ENCODE measurements at places on chromosomes 7 and 10.

- H3K36me3 ChIP-seq: no peaks in the 10 kb centered on the region
- DNase-seq: no peak
- H3K4me3 ChIP-seq: no peak overlapping the region
- no peaks in the 10 kb centered on the region for H3K4me1 ChIP-seq
- H3K27ac ChIP-seq: no peak overlapping the region
- no peaks in the 10 kb centered on the region for H3K27me3 ChIP-seq
Measured at GRCh38 chr7:6164491-6164890, 107.9 kb downstream of the CYTH3 start.

DNA sequence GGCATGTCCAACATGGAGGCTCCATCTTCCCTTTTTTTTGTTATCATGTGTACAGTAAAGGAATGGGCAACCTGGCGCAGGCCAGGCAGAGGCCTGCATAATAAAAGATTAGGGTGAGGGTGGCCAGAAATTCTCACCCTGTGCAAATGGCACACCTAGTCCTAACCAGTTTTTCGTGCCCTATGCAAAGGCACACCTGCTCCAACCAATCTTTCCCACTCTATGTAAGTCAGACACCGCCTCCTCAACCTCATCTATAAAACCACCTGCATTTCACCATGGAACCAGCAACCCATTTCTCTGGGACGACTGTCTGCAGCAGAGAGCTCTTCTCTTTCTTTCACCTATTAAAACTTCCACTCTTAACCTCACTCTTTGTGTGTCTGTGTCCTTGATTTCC lies 16.1 kb downstream of the TBATA start:
- no peak overlapping the region for H3K27ac ChIP-seq
- H3K4me1 ChIP-seq: no peaks in the 10 kb centered on the region
- H3K36me3 ChIP-seq: no peaks in the 10 kb centered on the region
- H3K4me3 ChIP-seq: no peak overlapping the region
- DNase-seq: no peak

GRCh38 chr10:5885619-5886018 lies 4.1 kb downstream of the ANKRD16 start:
- no peak overlapping the region for H3K4me3 ChIP-seq
- no peak overlapping the region for H3K27ac ChIP-seq
- no peak for DNase-seq
- H3K27me3 ChIP-seq: no peaks in the 10 kb centered on the region
- peaks cover 5% of the 10 kb centered on the region for H3K4me1 ChIP-seq
- H3K36me3 ChIP-seq: no peaks in the 10 kb centered on the region

DNA sequence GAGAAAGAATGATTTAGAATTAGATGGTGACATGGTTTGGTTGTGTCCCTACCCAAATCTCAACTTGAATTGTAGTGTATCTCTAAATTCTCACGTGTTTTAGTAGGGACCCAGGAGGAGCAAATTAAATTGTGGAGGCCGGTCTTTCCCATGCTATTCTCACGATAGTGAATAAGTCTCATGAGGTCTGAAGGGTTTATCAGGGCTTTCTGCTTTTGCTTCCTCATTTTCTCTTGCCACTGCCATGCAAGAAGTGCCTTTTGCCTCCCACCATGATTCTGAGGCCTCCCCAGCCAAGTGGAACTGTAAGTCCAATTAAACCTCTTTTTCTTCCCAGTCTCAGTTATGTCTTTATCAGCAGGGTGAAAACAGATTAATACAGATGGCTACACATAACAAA lies 167.4 kb upstream of the SVIL start:
- DNase-seq: no peak
- H3K36me3 ChIP-seq: no peaks in the 10 kb centered on the region
- peaks cover 2% of the 10 kb centered on the region for H3K4me1 ChIP-seq
- no peaks in the 10 kb centered on the region for H3K27me3 ChIP-seq

DNA sequence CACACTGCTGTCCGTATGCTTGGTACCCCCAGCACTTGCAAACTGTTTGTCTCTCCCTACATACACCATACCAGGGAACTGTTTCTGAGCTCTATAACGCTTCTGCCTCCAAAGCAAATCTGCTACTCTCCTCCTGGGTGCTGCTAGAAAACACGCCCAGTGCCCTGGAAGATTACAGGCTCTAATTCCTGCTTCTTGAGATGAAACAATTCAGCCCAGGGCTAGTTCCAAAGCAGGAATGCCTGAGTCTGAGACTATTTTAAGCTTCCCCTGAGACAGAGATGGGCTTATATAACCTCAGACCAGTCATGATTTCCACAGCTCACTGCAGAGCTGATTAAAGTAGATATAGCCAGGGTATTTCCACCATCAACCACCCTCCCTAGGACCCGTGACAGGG lies 327.1 kb downstream of the GPR158 start:
- no peak overlapping the region for H3K27ac ChIP-seq
- H3K27me3 ChIP-seq: no peaks in the 10 kb centered on the region
- H3K4me1 ChIP-seq: no peaks in the 10 kb centered on the region
- H3K36me3 ChIP-seq: no peaks in the 10 kb centered on the region
- DNase-seq: no peak

GRCh38 chr7:49852619-49853462 lies 79.4 kb downstream of the VWC2 start:
- H3K36me3 ChIP-seq: no peaks in the 10 kb centered on the region
- no peak overlapping the region for H3K27ac ChIP-seq
- no peaks in the 10 kb centered on the region for H3K27me3 ChIP-seq

GRCh38 chr10:11095374-11095801 lies 77.7 kb downstream of the CELF2 start:
- H3K27ac ChIP-seq: no peak overlapping the region
- no peak for DNase-seq
- H3K4me1 ChIP-seq: no peaks in the 10 kb centered on the region

DNA sequence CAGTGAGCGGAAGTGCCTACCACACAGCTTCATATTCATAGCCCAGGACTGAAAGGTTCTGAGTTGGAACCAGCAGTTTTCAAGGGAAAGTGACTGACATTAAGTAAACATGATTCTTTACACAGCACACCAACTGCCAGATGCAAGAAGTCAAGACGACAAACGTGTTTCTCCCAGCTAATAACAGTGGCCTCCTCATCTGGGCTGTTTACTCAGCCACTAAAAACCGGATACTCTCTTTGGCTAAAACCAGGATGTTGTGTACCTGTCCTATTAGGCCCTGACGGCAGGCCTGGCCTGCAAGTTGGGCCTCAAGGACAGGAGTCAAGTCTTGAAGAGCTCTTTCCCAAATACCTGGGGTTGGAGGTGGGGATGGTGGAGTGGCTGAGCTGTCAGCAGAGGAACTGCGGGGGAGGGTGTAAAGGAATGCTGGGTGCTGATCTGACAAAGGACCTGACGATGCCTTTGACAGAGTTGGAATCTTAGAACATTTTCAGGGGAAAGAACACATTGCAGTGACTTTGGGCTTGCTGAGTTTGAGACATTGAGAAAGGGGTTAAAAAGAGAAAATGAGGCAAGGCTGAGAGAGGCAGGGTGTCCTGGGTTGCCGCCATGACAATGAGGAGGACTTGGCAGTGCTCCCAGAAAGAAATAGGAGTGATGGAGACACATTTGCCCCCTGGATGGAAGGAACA lies 57.7 kb downstream of the STEAP1B start:
- H3K27me3 ChIP-seq: no peaks in the 10 kb centered on the region
- no peak overlapping the region for H3K27ac ChIP-seq
- no peak for DNase-seq
- no peak overlapping the region for H3K4me3 ChIP-seq
- no peaks in the 10 kb centered on the region for H3K36me3 ChIP-seq

GRCh38 chr10:75452997-75453396 lies 21.6 kb downstream of the LRMDA start:
- no peak for DNase-seq
- no peaks in the 10 kb centered on the region for H3K4me1 ChIP-seq
- no peak overlapping the region for H3K4me3 ChIP-seq

DNA sequence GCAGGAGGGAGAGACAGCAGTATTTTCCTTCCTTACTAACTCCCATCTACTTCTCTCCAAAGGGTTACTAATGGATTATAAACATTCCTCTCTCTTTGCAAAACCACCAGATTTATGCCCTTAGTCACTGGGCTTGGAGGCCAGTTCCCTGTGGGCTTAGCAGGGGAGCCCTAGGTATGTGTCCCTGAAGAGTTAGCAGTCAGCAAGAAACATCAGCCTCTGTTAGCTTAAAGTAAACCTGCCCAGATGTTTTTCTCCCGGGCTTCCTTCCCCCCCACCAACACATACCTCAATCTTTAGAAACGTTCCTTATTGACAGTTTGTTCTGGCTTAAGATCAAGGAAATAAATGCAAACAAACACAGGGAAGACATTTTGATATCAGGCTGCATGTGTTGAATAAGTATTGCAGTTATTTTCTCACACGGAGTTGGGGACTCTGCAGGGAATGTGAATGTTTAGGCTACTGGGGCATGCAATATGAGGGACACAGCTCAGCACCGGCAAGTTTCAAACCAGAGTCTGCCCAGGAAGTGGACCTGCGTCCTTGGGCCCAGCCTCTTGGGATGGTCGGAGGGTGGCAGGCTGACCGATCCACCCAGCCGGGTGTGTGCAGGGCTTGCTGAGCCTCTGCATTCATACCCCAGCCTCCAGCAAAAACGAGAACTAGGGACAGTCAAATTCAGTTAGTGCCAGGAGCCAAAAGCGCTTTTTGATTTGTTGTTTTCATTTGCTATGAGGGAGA lies 252.0 kb upstream of the GRB10 start:
- no peaks in the 10 kb centered on the region for H3K36me3 ChIP-seq
- no peak overlapping the region for H3K4me3 ChIP-seq
- no peak for DNase-seq
- H3K27ac ChIP-seq: no peak overlapping the region
- peaks cover 7% of the 10 kb centered on the region for H3K4me1 ChIP-seq

DNA sequence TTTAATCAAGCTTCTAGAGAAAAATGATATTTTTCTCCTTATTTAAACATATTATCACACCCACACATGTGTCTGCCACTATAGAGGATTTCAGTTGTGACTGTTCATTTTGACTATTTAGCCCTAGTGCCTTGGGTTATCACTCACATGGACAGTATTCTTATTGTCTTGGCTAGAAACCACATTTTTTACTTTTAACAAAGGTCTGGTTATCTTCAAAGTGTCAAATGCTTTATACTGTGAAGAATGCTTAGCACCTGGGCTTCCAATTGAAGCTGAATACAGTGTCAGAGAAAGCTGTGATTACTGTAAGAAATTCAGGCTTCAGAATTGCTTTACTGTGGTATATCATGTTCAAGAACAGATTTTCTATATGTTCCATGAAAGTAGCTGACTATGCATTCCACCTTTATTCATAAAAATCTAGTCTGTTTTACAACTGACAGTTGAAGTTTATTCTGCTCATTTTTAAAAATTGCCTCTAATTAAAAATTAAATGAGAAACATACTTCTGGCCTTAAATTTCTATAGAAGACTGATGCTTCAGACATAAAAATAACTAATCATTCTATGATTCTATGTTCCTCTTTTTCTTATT lies 278.6 kb downstream of the SEMA3D start:
- H3K4me3 ChIP-seq: no peak overlapping the region
- DNase-seq: no peak

GRCh38 chr7:92075455-92076158 lies 58.7 kb downstream of the CYP51A1 start:
- H3K4me3 ChIP-seq: no peak overlapping the region
- no peak for DNase-seq
- no peaks in the 10 kb centered on the region for H3K4me1 ChIP-seq
- H3K27me3 ChIP-seq: no peaks in the 10 kb centered on the region
- no peaks in the 10 kb centered on the region for H3K36me3 ChIP-seq

GRCh38 chr10:124596962-124597845 lies 135.6 kb downstream of the LHPP start:
- no peak for DNase-seq
- H3K4me1 ChIP-seq: no peaks in the 10 kb centered on the region
- no peaks in the 10 kb centered on the region for H3K27me3 ChIP-seq
- H3K27ac ChIP-seq: no peak overlapping the region
- no peaks in the 10 kb centered on the region for H3K36me3 ChIP-seq
- no peak overlapping the region for H3K4me3 ChIP-seq

GRCh38 chr10:132096223-132096622 lies 30.5 kb downstream of the JAKMIP3 start:
- no peaks in the 10 kb centered on the region for H3K27me3 ChIP-seq
- H3K36me3 ChIP-seq: no peaks in the 10 kb centered on the region
- no peak for DNase-seq
- H3K27ac ChIP-seq: no peak overlapping the region
- no peaks in the 10 kb centered on the region for H3K4me1 ChIP-seq

GRCh38 chr7:44154703-44155102 lies 13.6 kb upstream of the MYL7 start:
- no peaks in the 10 kb centered on the region for H3K36me3 ChIP-seq
- H3K27me3 ChIP-seq: no peaks in the 10 kb centered on the region
- no peak overlapping the region for H3K4me3 ChIP-seq
- no peak for DNase-seq
- H3K4me1 ChIP-seq: no peaks in the 10 kb centered on the region

GRCh38 chr10:102188298-102188940 lies 36.2 kb downstream of the NOLC1 start:
- no peaks in the 10 kb centered on the region for H3K36me3 ChIP-seq
- no peaks in the 10 kb centered on the region for H3K27me3 ChIP-seq
- H3K27ac ChIP-seq: no peak overlapping the region

DNA sequence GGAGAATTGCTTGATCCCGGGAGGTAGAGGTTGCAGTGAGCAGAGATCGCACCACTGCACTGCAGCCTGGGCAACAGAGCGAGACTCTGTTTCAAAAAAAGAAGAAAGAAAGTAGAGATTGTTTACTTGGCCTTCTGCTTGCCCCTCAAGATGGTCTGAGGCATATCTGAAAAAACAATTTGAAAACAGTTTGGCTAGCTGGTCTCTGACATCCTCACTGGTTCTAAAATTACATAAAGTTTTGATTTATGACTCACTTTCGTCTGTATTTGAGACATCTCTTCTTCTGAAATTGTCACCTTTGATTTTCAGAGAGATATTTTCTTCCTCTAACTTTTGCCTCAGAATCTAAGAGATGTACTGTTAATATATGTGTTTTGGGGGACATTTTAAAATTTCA lies 49.6 kb upstream of the HELLS start:
- H3K27me3 ChIP-seq: no peaks in the 10 kb centered on the region
- no peaks in the 10 kb centered on the region for H3K4me1 ChIP-seq
- DNase-seq: no peak

DNA sequence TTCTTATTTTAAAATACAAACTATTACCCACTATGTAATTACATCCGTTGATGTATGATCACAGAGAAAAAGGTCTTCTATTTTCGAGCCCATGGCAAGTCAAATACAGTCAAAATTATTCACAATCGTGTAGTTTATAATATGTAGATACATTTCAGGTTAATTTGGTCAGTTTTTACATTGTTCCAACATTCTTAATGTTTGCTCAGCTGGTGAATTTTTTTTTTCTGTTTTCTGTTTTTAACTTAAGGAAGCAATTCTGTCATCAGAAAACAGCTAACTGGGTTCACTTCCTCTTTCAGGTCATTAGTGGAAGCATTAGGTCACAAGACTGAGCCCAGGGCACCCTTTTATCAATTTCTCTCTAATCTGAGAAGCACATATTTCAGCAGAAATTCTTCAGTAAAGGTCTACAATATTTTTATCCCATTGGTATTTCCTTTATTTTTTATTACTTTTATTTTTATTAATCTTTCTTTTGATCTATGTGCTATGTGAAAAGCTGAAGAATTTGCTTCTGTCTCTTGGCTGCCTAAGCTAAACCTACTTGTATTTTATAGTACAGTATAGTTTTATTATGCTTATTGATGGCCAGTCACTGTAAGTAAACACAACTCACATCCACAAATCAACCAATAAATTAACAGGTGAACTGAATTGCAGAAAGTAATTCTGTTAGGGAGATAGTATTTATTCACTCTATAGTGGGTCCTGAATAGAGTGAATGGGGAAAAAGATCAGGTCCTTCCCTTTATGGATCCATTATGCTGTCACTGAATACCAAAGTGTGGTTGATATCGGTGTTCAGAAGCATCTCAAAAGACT lies 84.6 kb downstream of the ICA1 start:
- no peak overlapping the region for H3K27ac ChIP-seq
- no peaks in the 10 kb centered on the region for H3K36me3 ChIP-seq
- H3K4me1 ChIP-seq: no peaks in the 10 kb centered on the region
- H3K27me3 ChIP-seq: no peaks in the 10 kb centered on the region
- no peak for DNase-seq

Data from prostate gland (tissue), 2 donors.